ENCODE measurements at places on chromosomes 1 and 21.

DNA sequence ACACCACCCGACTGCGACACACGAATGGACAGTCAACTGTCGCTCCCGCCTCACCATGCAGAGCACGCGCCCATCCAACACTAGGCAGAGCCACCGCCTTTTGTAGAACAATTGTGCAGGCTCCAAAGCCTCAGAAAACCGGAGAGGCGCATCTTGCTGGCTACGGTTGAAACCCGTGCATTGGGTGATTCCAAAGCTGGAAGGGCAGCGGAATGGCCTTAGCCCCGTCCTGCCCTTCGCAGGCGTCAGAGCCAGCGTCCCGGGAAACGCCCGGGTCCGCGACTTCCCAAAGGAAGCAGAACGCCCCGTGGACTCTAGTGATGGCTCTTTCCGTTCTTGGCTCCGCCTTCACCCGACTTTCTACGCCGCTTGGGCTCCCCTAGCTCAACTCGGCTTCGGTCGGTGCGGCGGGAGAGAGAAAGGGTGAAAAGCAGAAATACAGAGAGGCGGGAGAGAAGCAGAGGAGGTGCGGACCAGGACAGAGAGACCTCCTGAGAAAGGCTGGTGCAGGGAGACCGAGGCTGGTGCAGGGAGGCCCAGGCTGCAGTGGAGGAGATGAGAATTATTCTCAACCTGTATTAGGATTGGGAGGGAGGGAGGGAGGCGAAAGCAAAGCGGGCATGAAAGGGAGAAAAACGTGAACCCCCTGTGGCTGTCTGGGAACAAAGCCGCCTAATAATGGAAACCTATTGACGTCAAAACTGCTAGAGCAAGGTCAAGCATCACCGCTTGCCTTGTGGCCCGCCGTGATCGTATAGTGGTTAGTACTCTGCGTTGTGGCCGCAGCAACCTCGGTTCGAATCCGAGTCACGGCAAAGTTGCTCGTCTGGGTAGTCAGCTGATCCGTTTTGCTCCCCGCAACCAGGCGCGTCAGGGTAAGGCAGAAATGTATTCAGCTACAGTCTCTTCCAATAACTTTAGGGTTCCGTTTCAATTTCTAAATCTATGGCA lies 99.5 kb downstream of the PRKAB2 start:
- DNase-seq = no peak

GRCh38 chr21:42261829-42262200 lies 42.9 kb downstream of the ABCG1 start:
- no peak for DNase-seq

DNA sequence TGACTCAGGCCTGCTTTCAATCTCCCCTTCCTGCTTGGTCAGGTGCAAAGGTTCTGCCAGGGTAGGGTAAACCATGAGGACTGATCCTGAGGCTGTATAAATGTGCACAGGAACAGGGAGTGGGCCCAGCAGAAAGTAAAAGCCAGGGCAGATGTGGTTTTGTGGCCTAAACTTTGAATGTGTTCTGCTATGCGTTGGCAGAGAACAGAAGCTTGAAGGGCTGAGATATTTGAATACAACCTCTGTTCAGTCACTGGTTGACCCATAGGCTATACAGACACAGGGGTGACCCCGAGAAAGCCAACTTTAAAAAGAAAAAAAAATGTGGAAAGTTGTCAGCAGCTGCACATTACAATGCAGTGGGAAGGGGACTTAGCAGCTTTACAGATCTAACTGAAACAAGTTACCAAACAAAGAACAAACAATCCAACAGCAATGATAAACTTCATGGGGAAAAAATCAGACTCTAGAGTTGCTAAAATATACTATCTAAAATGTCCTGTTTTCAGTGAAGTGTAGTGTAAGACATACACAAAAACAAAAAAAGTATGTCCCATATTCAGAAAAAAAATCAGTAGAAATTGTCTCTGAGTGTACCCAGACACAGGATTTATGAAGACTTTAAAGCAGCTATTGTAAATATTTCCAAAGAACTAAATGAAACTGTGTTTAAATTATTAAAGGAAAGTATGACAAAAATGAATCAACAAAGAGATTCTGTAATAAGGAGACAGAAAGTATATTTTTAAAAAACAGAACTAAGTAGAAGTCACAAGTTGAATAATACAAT lies 216.1 kb downstream of the RPS6KC1 start:
- DNase-seq = no peak

GRCh38 chr1:156126630-156127534 lies 12.4 kb downstream of the LMNA start:
- peak; percentile 94 for DNase-seq

Data from CD4-positive, alpha-beta T cell treated with Interleukin-15 for 4 hours (primary cell).